Mesothelial cell of epicardium (in vitro differentiated cells): ENCODE measurements at places on chromosomes 1 and 21.

GRCh38 chr1:228004331-228004855 lies 2.4 kb upstream of the WNT3A start:
- DNase-seq = no peak

DNA sequence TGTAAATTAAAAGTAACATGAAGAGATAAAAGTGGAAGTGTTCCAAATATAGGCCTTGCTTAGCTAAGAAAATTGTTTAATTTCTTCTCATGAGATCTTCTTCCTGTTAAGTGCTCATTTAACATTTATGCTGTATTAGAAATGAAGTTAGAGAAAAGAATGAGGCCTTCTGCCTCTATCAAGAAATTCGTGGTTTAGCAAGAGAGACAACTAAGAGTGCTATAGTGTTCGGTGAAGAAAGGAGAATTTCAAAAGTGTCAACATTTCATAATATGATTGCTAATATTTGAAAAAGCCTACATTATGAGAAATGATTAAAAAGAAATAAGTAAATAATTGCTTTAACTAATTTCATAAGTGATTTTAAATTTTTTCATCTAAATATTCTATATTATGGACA lies 18.8 kb upstream of the MNDA start:
- no peak for DNase-seq

GRCh38 chr21:32359719-32360260 lies 33.0 kb downstream of the URB1 start:
- no peak for DNase-seq

GRCh38 chr1:21919520-21919919 lies 17.6 kb downstream of the HSPG2 start:
- DNase-seq = no peak

GRCh38 chr21:38830671-38831525 lies 25.2 kb downstream of the ETS2 start:
- no peak for DNase-seq

DNA sequence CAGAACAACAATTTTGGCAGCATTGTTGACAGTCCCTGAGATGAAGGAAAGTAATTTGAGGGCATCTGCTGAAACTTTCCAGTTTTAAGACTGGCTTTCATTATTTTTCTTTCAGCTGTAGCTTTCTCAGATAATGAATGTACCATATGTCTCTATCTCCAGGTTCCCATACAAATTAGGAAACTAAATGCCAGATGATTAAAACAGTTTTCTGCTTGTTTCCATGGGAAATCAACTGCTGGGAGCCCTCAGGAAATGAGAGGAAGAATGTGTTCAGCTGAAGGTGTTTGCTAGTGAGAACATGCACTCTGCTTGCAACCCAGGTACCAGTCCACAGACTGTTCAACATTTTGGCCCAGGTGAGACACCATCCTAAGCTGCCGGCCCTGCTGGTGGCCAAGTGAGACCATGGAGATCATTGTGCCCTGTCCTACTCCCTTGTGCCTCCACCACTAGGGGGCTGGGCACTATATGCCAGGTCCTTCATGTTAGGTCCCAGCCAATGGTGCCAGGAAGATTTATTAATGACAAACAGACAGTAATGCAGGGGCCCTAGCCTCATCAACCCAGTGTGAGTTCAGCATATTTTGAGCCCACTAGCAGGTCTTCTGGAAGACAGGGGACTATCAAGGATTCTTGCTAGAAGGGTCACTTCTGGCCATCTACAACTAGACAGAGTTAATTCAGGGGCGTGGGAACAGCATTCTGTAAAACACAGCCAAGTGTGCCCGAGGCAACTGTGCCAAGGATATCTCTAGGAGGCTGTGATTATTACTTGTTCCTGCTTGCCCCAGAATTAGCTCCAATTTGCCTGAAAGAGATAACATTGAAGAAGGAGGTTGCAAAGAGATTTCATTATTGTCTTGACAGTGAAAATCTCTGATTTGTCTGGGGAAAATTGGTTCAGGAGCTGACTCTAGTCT lies 17.0 kb upstream of the LRRC8C start:
- no peak for DNase-seq

DNA sequence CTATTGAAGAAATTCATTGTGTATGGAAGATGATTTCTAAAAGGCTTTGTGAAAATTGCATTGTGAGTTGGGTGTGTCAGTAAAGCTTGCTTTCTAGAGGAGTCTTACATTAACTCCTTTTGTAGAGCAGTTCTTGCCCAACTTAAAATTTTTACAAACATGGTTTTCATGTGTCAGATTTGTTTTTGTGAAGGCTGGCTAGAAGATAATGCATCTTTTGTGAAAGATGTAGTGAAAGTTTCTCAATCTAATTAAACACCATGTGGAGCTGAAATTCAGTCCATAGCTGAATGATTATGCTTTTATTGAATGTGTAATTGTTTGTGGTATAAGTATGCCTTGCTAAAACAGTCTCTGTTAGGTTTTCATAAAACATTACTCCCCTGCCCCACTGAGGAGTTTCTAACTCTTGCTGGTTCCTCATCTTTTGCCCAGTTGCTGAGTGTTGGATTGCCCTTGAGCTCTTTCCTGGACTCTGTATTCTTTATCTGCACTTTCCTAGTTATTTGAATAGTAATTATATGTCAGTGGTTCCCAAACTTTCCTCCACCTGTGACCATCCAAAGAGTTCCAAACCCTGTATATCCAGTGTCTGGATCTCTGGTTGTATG lies 38.0 kb downstream of the KCTD3 start:
- DNase-seq = no peak

DNA sequence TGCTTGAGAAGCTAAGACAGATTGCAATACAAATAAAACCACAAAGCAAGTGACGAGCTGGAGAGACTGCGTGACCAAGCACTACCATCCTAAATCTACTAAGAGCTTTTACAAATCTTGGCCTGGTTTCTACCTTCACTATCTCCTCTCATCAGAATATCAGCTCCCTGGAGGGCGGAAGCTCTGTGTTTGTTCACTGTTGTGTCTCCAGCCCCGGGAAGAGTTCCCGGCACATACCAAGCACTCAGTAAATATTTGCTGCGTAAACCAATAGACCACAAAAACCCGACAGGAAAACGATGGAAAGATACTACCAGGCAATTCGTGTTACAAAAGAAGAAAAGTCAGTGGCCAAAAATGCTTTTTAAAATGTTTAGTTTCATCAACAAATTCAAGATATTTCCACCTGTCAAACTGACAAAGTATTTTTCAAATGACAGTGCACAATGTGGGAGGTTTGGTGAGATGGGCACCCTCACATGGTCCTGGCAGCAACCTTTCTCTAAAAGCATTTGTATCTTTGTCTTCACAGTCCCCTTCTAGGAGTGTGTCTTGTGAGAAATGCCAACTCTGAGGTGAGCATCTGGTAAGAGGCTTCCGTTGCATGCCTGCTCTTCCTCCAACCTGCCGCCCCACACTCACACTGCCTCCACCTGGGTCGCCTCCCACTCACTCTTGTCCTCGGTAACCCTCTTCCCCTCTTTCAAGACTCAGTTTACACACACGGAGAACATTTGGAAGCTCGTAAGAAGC lies 34.7 kb downstream of the SLC1A7 start:
- DNase-seq = no peak

- DNase-seq = no peak
These were observed 28.2 kb upstream of the KHDRBS1 start for GRCh38 chr1:31985430-31985829.

GRCh38 chr1:168627370-168627769 lies 51.0 kb downstream of the XCL1 start:
- DNase-seq = no peak

GRCh38 chr1:75672528-75673393 lies 51.7 kb upstream of the ACADM start:
- no peak for DNase-seq

DNA sequence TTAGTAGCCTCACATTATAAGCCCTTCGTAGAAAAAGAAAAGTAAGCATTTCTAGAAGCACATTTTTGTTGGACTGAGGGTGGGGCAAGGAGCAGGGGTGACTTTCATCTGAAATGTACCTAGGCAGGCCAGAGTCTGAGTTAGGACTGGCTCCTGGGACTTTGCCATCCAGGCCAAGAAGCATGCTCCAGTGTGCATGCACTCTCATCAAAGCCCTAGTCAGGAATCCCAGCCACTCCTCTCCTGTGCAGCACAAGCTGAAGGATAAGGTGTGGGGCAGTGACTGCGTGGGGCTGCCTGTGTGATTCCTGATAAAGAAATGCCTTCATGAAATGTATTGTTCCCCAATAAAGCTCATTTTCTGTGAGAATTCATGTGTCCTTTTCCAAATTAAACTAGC lies 88.2 kb downstream of the GFI1 start:
- DNase-seq = no peak

- no peak for DNase-seq
These were observed 79.9 kb downstream of the PRDM2 start for GRCh38 chr1:13779930-13780329.
